Cortex of kidney (tissue), 1 donor: ENCODE measurements at places on chromosomes 6 and 20.

- no peak for DNase-seq
Observed at GRCh38 chr6:16278048-16278724, 39.8 kb downstream of the GMPR start.

GRCh38 chr6:37691904-37692806 is 5.5 kb downstream of the MDGA1 start:
- DNase-seq: no peak

GRCh38 chr6:113292646-113293422 is 564.3 kb upstream of the MARCKS start:
- no peak for DNase-seq

- no peak for DNase-seq
Observed at GRCh38 chr6:170035901-170036304, 255.0 kb downstream of the DLL1 start.

- no peak for DNase-seq
Observed at GRCh38 chr20:37475252-37475651, 45.8 kb upstream of the NNAT start.

GRCh38 chr20:57407541-57407956 is 16.4 kb downstream of the RBM38 start:
- DNase-seq: no peak

DNA sequence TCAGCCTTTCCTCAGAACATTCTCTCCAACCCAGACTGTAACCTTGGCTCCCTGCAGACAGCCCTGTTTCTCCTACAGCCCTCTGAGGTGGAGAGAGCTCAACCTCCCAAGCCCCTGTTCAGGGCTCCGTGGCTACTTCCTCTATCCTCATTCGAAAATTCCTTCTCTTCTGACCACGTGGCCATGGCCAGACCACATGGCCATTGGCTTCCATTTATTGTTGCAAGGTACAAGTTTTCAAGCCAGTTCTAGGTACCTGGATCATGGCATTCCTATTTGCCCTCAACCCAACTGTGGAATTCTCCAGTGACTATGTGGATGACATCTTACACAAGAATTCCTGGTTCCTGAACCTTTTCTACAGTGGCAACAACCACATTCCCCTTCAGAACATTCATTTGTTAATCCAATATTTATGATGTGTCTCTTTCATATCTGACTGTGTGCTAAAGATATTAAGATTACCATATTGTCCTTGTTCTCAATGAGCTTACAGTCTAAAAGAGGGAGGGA is 161.9 kb downstream of the GMPR start:
- no peak for DNase-seq

DNA sequence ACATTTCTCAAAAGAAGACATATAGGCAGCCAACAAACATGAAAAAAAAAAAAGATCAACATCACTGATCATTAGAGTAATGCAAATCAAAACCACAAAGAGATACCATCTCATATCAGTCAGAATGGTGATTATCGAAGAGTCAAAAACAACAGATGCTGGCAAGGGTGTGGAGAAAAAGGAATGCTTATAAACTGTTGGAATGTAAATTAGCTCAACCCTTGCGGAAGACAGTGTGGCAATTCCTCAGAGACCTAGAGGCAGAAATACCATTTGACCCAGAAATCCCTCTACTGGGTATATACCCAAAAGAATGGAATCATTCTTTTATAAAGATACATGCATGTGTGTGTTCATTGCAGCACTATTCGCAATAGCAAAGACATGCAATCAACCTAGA is 303.8 kb upstream of the THEMIS start:
- no peak for DNase-seq

GRCh38 chr6:170292111-170292406 is 1.2 kb upstream of the DLL1 start:
- no peak for DNase-seq

DNA sequence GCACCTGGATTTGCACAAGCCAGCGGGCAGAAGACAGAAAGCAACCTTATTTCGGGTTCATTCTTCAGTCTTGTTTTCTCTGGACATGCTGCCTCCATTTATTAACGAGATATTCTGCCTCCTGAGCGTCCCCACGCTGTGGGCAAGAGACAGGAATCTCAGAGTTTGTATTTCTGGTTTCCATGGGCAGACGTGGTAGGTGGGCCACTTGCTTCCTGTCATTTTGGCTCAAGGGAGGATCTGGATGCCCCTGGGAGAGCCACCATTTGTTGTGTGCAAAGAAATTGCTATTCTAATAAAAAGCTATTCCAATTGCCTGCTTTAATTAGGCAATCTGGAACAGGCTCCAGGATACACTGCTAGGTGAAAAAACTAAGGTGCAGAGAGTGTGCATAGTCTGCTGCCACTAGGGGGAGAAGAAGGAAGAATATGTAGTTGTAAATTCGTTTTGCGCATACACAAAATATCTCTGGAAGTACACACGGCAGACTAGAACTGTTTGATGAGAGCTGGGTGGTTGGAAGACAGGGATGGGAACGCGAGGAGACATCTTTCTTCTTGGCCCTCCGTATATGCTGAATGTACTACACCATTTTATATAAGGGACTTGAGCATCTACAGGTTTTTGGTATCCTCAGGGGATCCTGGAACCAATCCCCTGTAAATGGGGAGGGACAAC is 30.1 kb upstream of the SLC16A10 start:
- DNase-seq: no peak

DNA sequence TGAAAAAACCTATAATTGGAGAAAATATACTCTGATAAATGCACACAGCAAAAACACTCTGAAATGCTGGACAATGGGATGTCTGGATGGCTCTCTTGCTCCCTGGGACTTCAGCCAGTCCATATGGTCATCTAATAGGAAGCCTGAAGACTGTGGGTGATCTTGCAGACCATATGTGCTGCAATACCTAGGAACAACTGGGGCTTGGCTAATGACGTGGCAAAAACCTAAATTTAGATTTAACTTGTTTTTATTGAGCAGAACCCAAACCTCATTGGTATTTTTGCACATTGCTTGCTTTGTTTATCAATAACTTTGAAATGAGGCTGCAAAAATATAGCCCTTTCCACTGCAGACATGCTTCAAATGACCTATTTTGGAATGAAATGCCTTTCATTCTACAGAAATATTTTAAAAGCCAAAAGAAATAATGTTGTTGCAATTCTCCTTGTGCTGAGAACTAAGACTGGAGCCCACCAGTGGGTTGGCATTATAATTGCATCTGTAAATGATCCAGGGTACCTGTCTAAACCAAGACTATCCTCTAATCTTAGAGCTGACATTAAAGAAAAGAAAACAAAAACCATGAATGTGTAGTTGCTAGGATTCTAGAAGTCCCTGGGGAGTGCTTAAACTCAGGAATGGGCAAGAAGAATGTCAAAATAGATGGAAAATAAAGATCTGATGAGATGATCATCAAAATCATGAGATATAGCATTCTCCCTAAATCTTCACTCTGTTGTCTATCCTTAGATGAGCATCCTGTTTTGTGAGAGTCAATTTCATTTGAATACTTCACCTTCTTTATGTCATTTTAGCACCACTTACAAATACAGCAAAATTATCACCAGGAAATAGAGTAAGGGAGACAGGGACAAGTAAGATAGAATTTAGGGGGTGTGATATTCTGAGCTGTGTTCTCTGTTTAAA is 152.1 kb upstream of the RIMS1 start:
- DNase-seq: no peak

- DNase-seq: no peak
Observed at GRCh38 chr6:2181567-2181966, 63.8 kb downstream of the GMDS start.

- no peak for DNase-seq
Observed at GRCh38 chr20:48461091-48461734, 366.6 kb downstream of the PREX1 start.

DNA sequence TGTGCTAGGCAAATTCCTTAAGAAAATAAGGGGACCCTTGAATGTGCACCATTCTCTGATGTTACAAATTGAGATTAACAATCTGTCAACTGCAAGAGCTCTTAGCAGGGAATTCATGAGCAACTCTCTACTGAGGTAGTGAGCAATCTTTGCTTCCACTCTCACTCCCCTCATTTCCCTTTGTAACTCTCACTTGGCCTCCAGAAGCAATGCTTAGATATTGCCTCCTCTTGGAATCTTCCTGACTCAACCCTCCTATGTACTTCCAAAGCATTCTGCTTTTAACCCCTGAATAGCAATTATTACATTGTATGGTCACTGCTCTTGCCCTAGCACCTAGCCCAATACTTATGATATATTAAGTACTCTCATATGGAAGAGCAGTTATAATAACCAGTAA is 16.5 kb downstream of the XPO5 start:
- no peak for DNase-seq

DNA sequence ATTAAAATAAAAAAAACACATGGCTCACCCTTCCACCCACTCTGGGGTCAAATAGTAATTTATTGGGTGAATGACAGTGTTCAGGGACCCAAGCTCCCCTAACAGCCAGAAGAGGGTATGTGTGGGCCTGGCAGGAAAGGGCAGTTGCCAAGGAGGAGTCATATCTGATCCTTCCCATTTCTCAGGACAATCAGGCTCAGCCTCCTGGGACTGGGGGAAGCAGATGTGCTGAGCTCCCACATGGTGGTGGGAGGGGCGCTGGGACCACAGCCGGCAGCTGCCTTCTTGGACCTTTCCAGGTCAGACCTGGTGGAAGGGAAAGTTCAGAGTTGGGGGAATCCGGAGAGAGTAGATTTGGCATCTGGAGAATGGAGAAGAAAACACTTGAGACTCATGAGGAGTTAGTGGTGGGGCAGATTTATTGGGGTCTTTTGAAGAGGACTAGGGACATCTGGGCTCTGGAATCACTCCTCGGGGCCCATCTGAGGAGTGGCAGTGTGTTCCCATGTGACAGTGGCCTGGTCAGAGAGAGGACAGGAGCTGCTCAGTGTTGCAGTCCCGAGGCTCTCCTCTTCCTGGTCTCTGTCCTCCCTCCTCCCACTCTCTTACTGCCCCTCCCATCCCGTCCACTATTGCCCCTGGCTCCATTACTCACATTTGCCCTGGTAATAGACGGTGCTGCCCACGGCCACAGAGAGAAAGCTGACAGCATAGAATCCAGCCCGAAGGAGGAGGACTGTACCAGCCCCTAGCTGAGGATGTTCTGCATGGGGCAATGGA is 3.0 kb downstream of the LST1 start:
- no peak for DNase-seq
